ENCODE measurements at places on chromosomes 3 and 15. TPM values are rescaled to one million over a fixed set of nuclear protein-coding genes. Genes with fewer than 3 reads are reported as not detected.

GRCh38 chr15:66685638-66686150, 16.3 kb upstream of the SMAD6 start:
- no peak for DNase-seq

ZNF662 gene
- total RNA-seq = 1.8 TPM

- no peak for DNase-seq
These were observed 220.2 kb upstream of the LRTM1 start for GRCh38 chr3:55147856-55148720.

DNA sequence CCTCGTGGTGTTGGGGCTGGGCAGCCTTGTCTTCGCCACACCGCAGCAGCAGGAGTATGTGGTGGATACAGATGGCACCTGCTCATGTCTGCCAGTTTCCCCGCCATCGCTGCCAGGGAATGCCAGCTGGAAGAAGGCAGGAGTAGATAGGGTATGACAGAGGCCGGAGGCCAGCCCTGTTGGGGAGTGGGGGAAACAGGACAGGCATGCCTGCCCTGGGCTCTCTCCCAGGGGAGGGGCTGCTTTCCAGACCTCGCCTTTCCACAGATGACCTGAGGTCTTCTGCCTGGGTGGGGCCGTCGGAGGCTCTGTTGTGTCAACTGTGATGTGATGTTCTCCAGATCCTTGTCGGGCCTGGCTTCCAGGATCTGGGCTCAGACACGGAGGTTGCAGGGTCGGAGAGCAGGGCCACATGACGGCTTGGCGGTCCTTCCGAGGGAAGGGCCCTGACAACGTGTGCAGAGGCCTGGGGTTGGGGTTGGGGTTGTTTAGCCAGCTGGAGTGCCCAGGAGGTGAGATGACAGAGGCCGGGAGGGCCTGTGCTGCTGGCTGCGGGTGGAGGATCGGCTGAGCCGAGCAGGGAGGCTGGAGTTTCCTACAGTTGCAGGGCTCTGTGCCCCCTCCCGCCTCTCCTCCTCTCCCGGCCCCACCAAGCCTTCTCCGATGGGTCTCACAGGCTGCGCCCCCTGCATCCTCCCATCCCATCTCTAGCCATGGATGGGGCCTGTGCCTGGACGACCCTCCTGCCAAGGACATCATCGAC, 102.0 kb downstream of the TBC1D2B start:
- DNase-seq = no peak

GRCh38 chr3:108486941-108487340, 23.5 kb downstream of the MYH15 start:
- DNase-seq = peak; percentile 82

GRCh38 chr15:40114218-40114617, 5.5 kb upstream of the BMF start:
- no peak for DNase-seq

TMCO5A gene
- total RNA-seq = not detected

DNA sequence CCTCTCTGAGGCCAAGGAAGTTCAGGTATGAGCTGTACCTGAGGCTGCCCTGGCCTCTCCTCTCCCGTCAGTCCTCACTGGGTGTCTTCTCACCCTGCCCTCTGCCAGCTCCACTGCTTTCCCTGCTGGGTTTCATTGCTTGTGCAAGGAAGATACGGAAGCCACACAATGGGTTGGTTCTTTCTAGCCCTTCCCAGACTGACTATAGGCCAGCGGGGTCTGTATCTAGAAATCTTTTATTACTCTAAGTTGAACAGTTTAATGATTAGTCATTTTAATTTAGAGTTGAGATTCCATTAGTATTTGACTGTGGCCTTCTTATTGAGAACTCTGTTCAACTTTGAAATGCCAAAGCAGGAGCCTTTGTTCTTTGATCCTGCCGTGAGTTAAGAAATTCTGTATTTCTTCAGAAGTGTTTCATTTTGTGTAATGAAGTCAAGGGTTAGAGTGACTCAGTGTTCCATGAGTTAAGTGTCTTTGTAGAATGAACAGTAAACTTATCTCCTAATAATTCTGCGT, 16.2 kb downstream of the C3orf62 start:
- DNase-seq = no peak

INSYN1 gene
- total RNA-seq = under 0.01 TPM

EPHB1 gene
- 4.2 TPM for total RNA-seq
